Activated T-helper 1 cell treated with anti-CD3 and anti-CD28 coated beads, Interleukin-2, amount 50 U/mL, for 16 hours (primary cell): ENCODE measurements at places on chromosomes 7 and 10.

DNA sequence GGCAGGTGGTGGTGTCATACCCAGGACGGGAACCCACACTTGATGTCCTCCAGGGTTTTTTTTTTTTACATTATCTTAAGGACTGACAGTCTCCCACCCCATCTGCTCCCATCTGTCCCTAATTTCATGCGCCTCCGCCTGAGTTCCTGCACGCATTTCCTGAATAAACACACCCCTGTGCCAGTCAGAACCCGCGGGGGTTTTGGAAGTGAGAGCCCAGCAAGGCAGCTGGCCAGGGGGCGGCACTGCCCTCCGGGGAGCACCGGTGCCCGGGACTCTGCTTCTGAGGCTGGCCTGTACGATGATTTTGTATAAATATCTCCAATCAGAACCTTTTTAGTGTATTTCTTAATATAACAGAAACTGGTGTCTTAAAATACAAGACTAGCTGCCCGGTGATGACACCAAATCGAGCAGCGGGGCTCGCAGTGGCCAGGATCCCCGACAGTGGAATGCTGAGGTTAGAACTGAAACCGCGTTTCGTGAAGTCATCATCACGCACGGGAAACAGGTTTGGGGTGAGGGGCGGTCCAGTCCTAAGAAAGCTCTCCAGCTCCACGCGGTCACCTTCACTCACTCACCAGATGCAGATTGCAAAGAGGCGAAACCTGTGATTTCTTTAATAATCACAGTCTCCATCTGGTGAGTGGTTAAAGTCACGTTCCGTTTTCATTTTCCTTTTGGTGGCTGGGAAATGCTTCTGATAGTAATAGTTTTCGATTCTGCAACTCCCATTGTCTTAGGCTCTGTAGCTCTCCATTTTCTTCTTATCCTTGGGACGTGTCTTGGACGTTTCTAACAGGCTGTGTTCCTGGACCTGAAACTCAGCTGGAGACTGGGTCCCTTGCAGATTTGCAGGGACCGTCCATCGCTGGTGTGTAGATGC lies 19.7 kb downstream of the BNIP3 start:
- no peak for DNase-seq

GRCh38 chr10:15209827-15210509 lies 41.5 kb upstream of the NMT2 start:
- peak; percentile 61 for DNase-seq

GRCh38 chr7:149161241-149161848 lies 14.1 kb downstream of the ZNF398 start:
- DNase-seq = no peak

GRCh38 chr7:63047546-63047945 lies 951.1 kb upstream of the ZNF722 start:
- no peak for DNase-seq

DNA sequence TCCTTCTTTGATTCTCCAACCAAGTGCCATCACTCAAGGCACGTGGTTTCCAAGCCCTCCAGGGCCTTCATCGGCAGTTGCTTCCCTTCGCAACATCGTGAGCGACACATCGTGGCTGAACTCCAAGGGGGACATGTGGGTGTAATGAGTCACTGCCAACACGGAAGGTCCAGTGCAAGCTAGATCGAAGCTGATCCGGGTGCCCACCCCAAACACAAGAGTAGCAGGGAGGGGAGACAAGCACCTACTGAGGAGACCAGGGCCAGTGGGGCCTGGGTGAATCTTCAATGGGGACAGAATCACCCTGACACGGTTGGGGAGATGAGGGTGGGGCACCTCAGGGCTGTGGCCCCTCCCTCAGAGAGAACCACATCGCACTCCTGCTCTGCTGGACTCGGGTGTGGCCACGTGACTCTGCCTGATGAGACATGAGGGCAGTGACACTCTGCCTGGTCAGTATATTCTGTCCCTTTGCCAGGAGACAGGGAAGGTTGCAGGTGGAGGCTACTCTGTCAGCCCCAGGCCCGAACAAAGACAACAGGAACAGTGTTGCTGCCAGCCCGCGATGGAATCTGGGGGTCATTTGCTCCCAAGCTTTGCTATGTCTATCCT lies 36.8 kb upstream of the HSPA12A start:
- DNase-seq = no peak

GRCh38 chr10:19828278-19829049 lies 12.2 kb downstream of the PLXDC2 start:
- DNase-seq = no peak

DNA sequence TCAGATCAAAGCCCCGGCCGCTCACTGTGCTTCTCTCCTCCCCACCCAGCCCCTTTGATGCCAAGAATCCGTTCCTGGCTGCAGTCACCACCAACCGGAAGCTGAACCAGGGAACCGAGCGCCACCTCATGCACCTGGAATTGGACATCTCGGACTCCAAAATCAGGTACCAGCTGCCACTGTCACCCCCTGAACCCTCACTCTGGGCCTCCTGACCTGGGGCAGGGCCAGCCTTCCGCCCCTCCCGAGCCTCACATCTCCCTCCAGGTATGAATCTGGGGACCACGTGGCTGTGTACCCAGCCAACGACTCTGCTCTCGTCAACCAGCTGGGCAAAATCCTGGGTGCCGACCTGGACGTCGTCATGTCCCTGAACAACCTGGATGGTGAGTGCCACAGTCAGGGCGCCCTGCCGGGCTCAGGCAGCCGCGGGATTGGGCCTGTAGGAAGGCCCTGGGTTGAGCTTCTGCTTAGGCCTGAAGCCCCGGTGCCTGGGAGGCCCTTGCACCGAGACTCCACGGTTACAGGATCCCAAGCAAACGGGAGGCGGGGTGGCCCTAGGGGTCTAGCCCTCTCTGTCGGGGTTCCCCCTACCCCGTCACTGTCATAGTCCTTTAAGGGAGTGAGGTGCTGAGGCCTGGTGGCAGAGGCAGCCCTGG lies 10.8 kb downstream of the TMEM120A start:
- no peak for DNase-seq

GRCh38 chr10:69901628-69902505 lies 100.2 kb downstream of the COL13A1 start:
- no peak for DNase-seq

GRCh38 chr10:3564346-3565002 lies 220.5 kb downstream of the KLF6 start:
- DNase-seq = no peak

GRCh38 chr7:84949067-84949466 lies 237.8 kb downstream of the SEMA3D start:
- DNase-seq = no peak

GRCh38 chr7:94067506-94067905 lies 63.4 kb upstream of the BET1 start:
- no peak for DNase-seq

- no peak for DNase-seq
Observed at GRCh38 chr7:50353201-50353600, 48.7 kb downstream of the IKZF1 start.

DNA sequence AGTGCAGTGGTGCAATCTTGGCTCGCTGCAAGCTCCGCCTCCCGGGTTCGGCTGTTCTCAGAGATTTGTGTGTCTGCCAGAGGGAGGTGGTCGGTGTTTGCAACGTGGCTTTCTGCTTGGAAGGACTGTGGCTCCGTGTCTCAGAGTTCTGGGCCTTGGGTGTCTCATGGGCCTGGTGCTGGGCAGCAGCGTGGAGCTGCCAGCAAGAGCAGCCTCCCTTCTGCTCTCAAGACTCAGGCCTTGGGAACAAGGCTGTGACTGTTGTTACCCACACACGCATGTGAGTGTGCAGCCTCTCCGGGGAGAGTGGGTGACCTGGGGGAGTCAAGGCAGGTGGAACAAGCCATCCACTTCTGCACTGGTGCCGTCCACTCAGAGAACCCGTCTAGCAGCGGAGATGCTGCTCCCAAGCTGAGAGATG lies 52.0 kb downstream of the VIPR2 start:
- DNase-seq = no peak

- DNase-seq = peak; percentile 64
Observed at GRCh38 chr10:96765406-96766240, 45.3 kb upstream of the PIK3AP1 start.

DNA sequence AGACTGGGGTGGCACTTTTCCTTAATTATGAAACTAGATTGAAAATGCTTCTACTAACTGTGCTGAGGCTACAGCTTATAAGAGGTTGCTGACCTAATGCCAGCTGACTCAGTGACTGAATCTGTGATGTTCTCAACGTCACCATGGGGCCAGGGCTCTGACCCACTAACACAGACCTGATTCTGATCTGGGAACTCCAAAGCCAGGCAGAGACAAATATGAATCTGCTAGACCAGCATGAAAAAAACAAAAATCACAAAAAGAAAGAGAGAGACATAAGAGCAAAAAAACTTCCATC lies 16.1 kb downstream of the USP6NL start:
- no peak for DNase-seq

- DNase-seq = peak; percentile 35
Observed at GRCh38 chr10:71727105-71727737, 7.6 kb upstream of the C10orf105 start.

DNA sequence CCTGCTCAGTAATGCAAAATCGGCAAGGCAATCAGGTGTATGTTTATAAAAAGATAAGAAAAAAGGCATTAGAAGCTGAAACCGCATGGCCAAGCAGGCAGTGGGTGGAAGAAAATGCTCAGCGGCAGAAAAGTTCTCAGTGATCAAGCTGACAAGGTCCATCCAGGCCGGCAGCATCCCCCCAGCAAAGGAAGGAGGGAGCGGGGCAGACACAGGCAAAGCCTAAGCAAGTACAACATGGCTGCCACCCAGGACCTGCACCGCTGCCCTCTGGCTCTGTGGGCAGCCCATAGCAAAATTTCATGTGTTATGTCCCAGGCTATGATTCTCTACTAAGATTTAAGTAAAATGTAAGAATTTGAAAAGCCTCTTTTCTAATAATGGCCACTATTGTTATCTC lies 45.4 kb downstream of the MRPS24 start:
- DNase-seq = no peak

DNA sequence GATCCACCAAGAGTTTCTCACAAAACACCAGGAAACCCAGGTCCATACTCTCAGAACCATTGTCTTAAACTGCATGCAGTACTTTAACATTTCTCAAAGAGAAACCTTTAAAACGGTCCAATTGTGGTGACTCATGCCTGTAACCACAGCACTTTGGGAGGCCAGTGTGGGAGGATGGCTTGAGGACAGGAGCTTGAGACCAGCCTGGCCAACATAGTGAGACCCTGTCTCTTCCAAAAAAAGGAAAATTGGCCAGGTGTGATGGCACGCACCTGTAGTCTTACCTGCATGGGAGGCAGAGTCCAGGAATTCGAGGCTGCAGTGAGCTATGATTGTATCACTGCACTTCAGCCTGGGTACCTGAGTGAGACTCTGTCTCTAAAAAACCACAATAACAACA lies 97.5 kb upstream of the OIT3 start:
- DNase-seq = no peak

- DNase-seq = no peak
Observed at GRCh38 chr10:46019177-46019528, 11.3 kb downstream of the NCOA4 start.

- DNase-seq = no peak
Observed at GRCh38 chr10:16646181-16647059, 124.7 kb upstream of the C1QL3 start.

DNA sequence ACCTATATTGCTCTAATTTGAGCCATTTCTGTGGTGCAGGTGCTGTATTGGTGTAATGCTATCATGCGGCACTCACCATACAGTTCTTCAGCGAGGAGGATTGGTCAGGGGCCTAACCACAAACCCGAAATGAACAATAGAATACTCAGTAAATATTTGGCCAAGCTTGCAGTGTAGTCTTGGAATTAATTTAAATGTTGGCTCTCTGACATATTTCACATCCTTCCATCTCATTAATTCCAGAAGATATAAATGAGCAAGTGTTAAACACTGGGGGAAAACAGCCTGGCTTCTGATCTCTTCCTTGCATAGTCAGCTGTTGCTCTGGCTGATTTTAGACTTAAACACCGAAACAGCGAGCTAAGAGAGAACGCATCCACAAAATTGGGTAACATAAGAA lies 663.1 kb upstream of the GHITM start:
- no peak for DNase-seq

GRCh38 chr10:97445357-97445721 lies 467 bp downstream of the EXOSC1 start:
- DNase-seq = no peak

DNA sequence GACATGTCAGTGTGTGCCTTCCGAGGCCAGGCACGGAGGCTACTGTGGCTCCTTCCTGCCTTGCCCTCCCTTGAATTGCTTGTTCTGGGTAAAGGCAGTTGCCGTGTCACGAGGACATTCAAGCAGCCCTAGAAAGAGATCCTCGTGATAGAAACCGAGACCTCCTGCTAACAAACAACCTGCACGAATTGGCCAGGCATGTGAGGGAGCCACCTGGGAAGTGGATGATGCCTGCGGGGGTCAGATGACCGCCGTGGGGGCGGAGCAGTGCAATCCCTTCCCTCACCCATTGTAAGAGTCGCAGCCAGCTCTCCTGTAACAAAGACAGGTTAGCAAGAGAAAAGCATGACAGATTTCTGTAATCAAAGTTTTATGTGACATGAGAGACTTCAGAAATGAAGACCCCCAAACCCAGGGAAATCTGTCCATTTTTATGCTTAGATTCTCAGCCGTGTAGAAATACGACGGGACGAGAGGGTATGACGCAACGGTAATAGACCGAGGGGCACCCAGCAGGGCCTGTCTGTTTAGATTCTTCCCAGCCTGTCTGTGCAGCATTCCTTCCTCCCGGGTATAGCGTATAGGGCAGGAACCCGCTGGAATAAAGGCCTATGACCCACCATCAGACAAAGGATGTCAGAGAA lies 241.7 kb downstream of the GATA3 start:
- DNase-seq = no peak

DNA sequence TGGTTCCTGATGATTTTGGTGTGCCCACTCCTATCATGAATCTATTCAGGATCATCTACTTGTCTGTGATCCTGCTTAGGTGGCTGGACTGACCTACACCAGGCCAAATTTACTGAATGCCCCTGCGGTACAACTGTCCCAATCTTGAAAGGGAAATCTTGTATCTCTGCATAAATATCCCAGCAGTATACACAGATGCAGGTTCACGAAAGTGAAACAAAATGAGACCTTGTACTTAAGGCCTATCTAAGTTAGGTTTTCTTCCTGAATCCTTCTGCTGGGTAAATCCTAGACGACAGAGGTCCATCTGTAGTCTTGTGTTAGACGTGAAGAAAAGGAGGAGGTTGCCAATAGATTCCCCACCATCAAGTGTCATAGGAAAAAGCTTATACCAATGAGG lies 85.5 kb upstream of the NOBOX start:
- DNase-seq = no peak

GRCh38 chr10:14742815-14743214 lies 31.9 kb downstream of the FAM107B start:
- no peak for DNase-seq

DNA sequence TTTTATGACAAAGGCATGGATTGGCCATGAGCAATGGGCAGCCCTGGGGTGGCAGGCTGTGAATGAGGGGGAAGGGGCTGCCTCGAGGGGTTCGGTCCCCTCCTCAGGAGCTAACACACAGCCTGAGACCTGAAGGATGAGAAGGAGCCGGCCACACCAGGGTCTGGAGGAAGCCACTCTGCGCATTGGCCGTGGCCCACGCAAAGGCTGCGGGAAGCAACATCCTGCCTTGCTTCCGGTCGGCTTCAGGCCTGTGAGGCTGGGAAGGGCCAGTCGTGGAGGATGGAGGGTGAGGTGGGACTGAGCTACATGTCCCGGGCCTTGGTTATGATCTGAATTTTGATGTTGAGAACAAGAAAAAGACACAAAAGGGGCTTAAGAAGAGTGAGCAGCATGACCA lies 49.4 kb downstream of the RGS10 start:
- no peak for DNase-seq

GRCh38 chr10:72365106-72365895 lies 10.6 kb upstream of the DNAJB12 start:
- DNase-seq = no peak

- DNase-seq = peak; percentile 18
Observed at GRCh38 chr10:87850742-87851205, 12.6 kb downstream of the KLLN start.
